NCI-H2029 treated with DMSO at 0.1 percent for 48 hours (cell line): ENCODE measurements at places on chromosomes 11 and 22.

- DNase-seq = peak; percentile 29
Observed at GRCh38 chr11:134037046-134037908, 31.6 kb upstream of the JAM3 start.

DNA sequence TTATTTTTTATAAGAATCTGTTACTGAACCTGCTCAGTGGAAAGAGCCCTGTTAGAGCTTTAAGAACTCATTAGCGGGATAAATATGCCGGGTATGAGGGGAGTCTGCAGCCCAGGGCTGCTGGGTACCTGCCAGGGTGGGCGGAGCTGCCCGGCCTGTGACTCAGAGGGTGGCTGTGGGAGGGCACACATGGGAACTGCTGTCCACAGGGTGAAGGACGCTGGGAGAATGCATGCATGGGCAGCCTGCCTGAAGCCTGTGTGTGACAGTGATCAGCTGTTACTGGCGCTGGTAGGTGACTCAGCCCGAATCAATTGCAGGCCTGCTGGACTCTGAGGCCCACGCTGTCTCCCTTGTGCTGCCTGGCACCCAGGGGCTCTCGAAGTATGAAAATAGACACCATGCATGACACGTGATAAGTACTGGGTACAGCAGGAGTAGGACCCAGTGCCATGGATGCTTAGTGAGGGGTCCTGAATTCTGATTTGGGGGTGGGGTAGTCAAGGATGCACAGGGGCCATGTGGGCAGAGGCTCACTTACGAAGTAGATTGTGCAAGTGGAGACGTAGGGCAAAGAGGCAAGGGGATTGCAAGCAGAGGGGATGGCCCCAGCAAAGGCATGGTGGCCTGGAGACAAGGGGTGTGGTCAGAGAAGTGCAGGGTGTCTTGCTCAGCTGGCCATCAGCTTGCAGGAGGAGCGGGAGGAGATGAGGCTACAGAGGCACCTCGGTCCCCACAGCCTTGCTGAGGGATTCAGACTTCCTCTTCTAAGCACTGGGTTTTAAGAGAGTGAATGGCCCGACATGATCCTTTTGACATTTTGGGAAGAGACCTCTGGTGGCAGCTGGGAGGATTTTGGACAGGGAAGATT, 36.5 kb downstream of the GRIK4 start:
- DNase-seq = peak; percentile 79

- DNase-seq = no peak
Observed at GRCh38 chr22:44697423-44698141, 4.4 kb upstream of the PRR5 start.

DNA sequence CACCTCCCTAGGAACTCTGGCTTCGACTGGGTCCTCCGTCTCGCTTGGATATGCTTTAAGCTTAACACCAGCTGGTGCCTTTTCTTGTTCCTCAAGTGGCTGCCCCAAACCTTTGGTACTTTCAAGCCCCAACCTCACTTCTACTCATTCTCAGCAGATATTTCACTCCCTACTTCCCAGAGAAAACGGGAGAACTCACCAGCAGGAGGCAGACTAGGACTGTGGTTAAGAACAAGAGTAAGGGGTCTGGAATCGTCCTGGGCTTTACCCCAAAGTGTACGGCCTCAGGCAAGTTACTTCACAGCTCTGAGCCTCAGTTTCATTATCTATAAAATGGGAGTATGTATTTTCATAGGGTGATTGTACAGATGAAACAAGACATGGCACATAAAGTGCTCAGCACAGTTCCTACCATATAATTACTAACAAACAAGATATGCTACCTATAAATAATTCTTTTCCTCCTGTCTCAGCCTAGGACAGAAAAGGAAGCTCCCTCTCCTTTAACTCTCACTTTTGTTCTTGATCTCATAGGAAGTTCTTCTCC, 37.8 kb downstream of the PAMR1 start:
- no peak for DNase-seq

- no peak for DNase-seq
Observed at GRCh38 chr11:72939031-72939430, 124.8 kb downstream of the ATG16L2 start.

DNA sequence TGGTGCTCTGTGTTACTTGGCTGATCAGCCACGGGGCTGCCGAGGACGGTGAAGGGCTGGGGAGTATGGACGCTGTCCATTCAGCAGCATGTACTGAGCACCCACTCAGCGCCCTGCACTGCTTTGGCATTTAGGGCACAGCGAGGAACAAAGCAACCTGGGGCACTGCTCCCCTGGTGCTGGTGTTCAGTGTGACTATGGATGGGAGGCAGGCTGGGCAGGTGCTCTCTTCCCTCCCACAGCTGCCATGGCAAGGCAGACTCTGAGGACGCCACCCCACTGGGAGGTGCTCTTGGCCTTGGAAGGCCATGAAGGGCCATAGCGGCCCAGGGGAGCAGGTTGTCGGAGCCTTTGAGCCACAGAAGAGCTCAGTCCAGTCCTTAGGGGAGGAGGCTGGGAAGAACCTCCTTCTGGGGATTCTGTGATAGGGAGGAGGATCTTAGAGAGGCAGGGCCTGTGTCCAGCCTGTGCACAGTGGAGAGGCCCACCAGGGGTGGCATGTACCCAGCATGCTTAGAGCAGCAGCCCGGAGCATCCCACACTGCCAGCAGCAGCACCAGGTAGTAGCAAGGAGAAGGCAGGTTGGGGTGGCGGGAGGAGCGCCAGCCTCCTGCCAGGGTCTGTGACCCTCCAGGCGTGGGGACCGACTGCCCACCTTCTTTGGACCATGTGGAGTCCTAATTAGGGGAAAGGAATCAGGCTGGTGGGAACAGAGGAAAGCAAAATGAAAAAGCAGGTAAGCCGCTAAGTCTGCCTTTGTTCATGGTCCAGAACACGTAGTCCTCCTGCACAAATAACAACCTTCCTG, 141.8 kb downstream of the MPPED1 start:
- DNase-seq = no peak

DNA sequence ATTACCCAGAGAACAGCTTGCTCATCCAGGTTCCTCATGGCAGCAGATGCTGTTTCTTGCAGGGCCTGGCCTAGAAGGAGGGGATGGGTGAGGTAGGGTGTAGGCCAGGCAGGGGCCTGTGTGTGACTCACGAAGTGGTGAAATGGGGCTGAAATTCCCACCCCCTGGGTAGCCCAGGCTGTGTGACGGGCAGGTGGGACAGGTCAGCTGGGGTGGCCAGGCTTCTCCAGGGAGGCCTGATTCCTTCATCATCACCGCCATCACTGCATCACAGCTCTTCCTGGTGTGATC, 83.2 kb downstream of the CACNA1I start:
- no peak for DNase-seq

DNA sequence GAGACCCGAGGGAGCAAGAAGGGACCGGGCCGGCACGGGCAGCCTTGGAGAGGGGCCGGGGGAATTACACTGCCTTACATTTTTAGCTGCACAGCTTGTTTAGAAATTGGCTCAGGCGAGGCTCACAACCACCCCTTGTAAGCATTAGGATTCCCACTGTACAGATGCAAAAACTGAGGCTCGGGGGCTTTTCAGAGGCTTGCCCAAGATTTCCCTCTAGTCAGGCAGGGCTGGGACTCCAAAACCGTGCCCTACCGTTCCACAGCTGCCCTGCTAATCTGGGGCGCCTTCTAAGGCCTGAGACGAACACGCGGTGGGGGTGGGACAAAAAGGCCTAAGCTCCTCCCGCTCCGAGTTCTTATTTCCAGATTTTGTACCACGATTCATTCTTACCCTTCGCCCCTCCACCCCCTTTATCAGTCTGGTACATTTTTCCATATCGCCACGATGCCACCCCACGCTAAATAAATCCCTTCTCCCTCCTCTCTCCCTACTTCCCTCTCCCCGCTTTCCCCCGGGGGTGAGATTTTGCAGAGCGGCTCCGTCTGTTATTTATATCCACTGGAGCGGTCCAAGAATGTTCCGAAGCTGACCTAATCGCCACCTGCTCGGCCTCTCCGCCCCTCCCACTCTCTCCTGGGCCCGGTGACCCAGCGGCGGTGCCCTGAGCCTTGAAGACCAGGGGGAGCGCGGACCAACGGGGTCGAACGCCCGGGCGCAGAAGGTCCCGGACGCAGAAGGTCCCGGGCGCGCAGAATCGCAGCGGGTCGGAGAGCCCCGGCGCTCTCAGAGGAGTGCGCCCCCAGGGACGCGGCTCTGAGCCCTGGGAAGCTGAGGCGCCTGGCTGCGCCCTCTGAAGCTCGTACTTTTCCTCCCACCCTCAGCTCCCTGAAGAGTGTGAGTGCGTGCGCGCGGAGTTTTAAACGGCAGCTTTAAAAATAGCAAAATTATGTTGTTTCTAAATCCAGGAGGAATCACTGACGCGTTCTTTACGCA, 764 bp upstream of the PACSIN3 start:
- no peak for DNase-seq

- no peak for DNase-seq
Observed at GRCh38 chr11:77249427-77249826, 52.1 kb downstream of the GDPD4 start.

DNA sequence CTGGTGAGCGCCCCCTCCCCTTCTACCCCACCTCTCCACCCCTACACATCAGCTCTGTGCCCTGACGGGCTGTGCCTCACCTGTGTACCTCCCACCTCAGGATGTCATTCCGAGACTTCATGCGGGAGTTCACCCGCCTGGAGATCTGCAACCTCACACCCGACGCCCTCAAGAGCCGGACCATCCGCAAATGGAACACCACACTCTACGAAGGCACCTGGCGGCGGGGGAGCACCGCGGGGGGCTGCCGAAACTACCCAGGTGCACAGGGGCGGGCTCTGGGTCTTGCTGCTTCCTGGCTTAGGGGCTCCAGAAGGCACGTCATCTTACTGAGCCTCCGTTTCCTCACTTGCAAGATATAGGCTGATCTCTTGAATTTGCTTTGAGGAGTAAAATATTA, 6.8 kb downstream of the CAPN1 start:
- no peak for DNase-seq

- no peak for DNase-seq
Observed at GRCh38 chr22:49322861-49323622, 504.6 kb downstream of the BRD1 start.

DNA sequence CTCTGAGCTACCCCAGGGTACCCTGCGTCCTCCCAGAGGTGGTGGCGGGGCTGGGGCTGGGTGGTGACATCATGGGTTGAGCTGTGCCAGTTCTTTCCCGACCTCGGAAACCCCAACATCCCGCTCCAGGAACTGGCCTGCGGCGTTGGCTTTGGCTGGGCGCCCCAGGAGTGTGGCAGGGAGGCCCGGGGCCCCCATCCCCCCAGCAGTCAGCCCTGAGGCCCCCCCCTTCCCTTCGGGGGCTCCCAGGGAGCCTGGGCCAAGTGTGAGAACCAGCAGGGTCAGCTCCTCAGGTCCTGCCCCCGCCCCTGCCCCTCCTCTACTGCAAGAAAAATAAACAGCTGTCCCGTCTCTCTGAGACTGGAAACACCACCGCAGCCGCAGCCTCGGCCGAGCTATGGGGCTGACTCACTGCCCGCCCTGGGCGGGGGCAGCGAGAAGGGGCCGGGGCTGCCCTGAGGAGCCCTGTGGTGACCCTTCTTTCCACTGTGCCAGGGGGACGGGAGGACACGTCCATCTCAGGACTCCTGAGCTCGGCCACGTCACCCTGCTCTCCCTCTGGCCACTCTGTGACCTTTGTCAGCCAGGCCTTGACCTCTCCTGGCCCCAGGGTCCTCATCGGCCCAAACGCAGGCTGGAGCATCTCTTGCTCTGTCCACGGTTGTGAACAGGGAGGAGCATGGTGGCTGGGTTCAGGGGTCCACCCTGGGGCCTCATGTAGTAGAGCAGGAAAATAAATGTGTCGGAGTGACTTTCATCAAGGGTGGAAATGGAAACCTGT, 73.4 kb downstream of the WNT7B start:
- no peak for DNase-seq

- DNase-seq = no peak
Observed at GRCh38 chr11:102971766-102972165, 16.2 kb upstream of the MMP13 start.
